GM04503 (cell line): ENCODE measurements at places on chromosomes 3 and 15.

- DNase-seq = no peak
Measured at GRCh38 chr3:115905871-115906270, 282.6 kb downstream of the GAP43 start.

DNA sequence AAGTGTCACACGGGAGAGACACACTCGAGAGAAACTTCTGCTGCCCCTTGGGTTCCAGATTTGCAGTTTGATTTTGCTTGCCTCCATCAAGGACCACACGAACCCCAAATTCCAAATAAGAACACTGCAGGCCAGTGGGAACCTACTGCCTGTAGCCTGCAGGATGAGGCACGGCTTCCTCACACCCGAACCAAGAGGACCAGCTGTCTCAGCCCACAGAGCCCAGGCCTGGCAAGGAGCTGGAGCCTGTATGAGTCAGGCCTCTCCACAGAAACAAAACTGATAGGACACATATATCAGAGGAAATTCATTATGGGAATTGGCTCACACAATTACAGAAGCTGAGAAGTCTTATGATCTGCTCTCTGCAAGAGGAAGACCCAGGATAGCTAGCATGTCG, 188.1 kb upstream of the NSMCE3 start:
- DNase-seq = no peak

GRCh38 chr3:66394019-66394752, 106.6 kb downstream of the LRIG1 start:
- DNase-seq = no peak

- no peak for DNase-seq
Measured at GRCh38 chr3:9398700-9399336, 1.4 kb downstream of the SETD5 start.

DNA sequence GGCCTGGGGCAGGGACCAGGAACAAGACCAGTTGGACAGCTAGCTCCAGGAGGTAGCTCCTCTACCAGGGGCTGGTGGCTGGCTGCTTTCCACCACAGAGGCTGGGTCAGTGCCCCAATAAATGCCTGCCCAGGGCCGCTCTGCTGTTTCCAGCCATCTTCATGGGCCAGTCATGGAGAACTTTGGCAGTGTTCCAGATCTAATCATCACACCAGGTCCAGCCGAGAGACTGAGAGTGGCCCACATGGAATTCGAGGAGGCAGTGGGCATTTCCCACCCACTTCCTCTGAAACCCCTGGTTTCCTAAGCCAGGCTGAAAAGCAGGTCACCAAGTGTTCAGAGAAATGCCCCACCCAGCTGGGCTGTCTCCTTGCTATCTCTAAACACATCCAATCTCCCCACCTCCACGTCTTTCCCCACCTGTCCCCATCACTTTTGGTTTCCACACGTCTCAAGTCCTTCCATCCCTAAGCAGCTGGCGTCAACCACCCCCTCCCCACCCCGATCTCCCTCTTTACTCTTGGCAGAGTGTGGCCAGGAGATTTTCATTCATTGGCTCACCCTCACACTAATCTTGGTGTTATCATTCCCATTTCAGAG, 190.0 kb upstream of the LINGO1 start:
- DNase-seq = no peak

- no peak for DNase-seq
Measured at GRCh38 chr15:57436961-57437360, 60.7 kb downstream of the CGNL1 start.

- DNase-seq = no peak
Measured at GRCh38 chr15:84778194-84778593, 29.8 kb downstream of the ZNF592 start.
